GDM1 (cell line): ENCODE measurements at places on chromosomes 3 and 15.

- DNase-seq = no peak
Observed at GRCh38 chr3:143158014-143158988, 38.7 kb downstream of the CHST2 start.

DNA sequence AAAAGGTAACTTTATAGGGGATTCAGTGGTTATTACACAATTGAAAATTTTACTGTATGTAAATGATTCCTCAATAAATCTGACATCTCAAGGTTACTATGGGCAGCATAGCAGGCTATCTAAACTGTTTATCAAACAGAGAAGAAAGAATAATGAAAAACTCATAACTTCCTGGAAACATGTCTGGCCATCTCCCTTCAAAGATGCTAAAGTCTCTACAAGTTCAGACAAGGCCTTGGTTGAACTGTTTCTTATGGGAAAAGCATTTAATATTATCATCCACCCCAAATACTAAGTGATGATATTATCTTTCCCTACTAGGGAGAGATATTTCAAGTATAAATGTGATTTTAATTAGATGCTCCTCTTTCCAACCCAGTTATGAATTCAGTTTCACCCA is 114.9 kb downstream of the ARRDC4 start:
- DNase-seq = no peak

DNA sequence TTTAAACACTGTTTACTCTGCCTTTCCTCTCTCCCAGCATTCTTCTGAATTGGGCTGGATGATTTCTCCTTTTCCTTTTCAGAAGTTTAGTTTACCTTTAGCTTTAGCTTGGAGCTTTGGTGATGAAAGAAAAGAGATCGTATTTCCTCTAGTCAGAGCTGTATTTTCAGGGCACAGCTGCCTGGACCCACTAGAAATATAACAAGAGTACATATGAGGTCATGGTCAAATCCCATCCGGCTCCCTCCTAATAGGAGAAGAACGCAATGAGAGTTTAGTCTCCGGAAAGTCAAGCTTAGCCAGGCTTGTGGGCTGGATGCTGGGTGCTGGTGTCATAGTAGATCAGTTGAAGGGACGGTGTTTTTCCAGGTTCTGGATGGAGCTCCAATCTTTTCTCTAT is 177.1 kb upstream of the PFN2 start:
- DNase-seq = no peak

- no peak for DNase-seq
Observed at GRCh38 chr15:41286665-41287333, 45.6 kb downstream of the OIP5 start.

- DNase-seq = no peak
Observed at GRCh38 chr3:52671676-52672075, 14.0 kb downstream of the PBRM1 start.

DNA sequence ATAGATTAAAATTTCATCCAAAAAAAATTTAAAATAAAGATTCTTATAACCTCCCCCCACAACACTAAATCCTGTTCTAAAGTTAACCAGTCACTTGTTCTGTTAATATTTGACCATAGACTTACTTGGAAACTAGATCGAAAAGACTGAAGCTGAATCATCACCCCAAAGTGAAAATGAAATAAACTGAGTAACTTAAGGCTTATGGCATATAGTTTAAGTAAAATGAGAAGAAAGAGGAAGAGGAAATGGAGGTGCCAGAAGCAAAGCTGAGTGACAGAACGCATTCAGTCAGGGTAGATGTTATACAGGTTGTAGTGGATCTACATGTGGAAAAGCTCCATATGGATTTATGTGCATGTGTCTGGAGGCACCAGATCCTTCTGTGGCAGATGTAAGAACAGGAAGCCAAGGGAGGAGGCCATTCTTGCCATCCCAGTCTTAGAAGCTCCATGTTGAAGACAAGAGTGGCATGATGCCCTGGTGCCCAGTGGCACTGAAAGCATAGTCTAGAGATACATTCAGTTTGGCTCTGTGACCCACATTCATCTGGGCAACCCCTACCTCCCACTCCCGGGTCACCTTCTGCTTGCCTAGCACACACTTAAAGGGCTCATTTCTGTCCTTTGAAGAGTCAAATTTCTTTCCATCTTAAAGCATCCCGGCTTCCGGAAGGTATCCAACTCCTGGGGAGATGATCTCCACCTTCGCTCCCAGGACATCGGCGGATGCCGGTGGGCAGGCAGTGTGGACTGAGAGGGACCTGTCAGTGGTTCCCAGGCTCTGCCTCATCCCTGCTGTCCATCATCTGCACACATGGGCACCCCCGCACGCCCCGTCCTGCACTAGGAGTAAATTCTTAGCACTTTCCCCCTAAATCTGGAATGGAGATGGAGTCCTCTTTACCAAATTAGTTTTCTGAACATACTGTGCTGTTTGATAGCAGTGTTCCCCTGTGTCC is 90.8 kb downstream of the NEO1 start:
- DNase-seq = no peak

GRCh38 chr15:80151148-80151547 is 1.7 kb upstream of the FAH start:
- DNase-seq = no peak

GRCh38 chr15:89125088-89125826 is 37.0 kb downstream of the ABHD2 start:
- DNase-seq = no peak

GRCh38 chr15:67186226-67186649 is 68.2 kb downstream of the AAGAB start:
- peak; percentile 15 for DNase-seq

GRCh38 chr15:73936181-73936580 is 9.9 kb downstream of the LOXL1 start:
- no peak for DNase-seq

GRCh38 chr3:78426454-78426853 is 1341.3 kb downstream of the ROBO1 start:
- DNase-seq = no peak

DNA sequence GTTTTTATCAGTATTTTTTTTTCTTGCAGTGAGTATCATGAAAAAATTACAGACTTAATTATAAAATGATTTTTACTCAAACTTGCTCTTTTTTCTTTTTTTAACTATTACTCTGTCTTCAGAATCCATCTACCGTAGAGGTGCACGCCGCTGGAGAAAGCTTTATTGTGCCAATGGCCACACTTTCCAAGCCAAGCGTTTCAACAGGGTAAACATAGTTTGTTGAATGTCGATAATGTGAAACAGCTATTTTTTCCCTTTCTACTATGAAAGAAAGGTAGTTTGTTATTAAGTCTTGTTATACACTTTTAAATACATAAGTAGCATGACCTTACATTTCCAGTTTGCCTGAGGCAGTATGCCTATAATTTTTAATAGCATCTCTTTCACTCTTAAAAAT is 45.6 kb downstream of the PRKCI start:
- DNase-seq = no peak

DNA sequence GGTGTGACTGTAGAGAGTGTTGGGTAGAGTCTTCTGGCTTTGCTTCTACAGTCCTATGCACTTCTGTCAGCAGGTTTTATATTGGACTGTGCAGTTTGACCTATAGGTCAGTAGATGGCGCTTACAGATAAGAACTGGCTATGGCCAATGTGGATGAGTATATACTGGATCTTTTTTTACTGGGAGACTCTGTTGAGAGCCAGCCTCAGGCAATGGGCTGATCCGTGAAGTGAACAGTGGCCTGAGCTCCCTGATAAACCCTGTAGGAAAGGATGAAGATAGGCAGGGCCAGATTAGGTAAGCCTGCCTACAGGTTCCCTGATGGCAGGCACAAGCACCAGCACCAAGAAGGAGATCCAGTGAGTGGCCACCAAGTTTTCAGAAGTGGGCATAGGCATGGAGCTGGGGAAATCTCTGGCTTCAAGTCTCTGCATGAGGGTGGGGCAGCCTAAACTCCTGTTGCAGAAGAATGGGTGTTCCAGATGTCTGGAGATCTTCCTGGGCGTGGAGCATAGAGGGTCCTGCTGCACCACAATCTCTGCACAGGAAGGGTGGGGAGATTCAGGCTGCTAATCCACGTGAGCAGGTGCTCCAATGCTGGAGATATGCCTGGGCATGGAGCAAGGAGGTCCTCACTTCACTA is 326.0 kb upstream of the SGO1 start:
- DNase-seq = peak; percentile 20

DNA sequence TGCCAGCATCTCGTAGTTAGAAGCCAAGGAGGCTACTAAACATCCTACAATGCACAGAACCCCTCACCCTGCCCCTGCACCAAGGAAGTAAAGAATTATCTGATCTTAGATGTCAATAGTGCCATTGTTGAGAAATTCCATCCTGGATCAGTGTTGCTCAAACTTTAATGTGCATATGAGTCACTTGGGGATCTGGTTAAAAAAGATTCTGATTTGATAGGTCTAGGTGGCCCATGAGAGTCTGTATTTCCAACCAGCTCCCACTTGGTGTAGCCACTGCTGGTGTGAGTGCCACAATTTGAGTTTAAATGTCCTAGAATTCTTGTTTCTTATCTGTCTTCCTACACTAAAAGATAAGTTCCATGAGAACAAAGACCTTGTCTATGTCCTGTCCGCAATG is 43.7 kb downstream of the TMEM45A start:
- no peak for DNase-seq

GRCh38 chr3:111662907-111663306 is 67.8 kb upstream of the ZBED2 start:
- no peak for DNase-seq

- no peak for DNase-seq
Observed at GRCh38 chr15:67884514-67885174, 44.8 kb upstream of the RNU6-1 start.

- no peak for DNase-seq
Observed at GRCh38 chr3:13072600-13073325, 466 bp downstream of the IQSEC1 start.

DNA sequence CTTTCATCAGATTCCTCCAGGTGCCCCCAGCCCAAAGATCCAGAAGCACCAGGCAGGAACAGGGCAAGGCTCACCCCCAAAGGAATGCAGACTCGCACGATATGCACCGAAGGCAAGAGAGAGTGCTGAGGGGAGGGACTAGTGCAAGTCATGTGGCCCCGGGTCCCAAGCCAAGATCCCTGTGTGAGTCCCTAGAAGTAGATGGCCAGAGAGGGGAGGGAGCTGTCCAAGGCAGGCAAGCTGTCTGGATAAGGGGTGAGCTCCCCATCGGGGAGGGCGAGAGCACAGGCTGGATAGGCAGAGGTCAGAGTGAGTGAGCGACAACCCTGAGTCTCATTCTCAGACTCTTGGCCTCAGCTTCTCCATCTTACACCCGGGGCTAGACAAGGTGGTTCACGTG is 171.5 kb upstream of the LINGO1 start:
- no peak for DNase-seq

- no peak for DNase-seq
Observed at GRCh38 chr3:151289445-151289844, 11.1 kb upstream of the P2RY14 start.

- DNase-seq = no peak
Observed at GRCh38 chr3:147370349-147370748, 36.0 kb downstream of the ZIC4 start.

DNA sequence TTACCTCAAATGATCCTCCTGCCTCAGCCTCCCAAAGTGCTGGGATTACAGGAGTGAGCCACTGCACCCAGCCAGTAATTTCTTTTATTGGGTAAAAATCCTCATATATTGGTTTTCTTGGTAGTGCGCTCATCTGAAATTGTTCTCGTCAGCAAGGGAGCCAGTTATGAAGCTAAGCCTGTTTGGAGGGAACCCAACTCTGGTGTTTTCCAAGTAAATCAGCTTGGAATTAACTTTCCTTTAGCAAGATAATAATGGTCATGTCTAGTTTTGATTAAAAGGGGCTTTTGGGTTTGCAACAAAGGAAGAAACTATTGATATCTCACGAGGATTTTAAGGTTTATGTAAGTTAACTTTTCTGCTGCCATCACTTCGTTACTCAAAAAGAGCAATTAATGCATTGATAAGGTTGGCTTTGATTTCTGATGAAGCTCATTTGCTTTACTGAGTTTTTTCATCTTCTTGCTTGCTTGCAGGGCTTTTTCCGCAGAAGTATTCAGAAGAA is 72.7 kb downstream of the RARB start:
- DNase-seq = no peak

- peak; percentile 18 for DNase-seq
Observed at GRCh38 chr3:119294696-119295671, 801 bp downstream of the ARHGAP31 start.

GRCh38 chr15:40306371-40306770 is 1.4 kb downstream of the PLCB2 start:
- peak; percentile 10 for DNase-seq

DNA sequence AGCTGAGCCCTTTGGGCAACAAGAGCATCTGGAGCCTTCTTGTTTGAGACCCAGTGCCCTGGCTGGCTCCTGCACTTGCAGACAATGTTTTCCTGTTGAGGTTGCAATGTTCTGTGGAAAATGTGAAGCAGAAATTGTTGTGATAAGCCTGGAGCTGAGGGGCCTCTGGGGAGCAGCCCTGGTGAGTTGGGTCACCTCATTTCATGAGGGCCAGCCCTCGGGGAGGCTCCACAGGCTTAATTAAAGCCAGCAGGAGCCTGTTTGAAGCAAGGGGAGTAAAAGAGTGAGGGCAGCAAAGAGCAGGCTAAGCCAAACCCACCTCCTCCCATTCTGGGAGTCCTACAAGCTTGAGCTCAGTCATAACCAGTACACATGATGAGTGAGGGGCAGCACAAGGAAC is 154.3 kb downstream of the ALDH1A2 start:
- no peak for DNase-seq

DNA sequence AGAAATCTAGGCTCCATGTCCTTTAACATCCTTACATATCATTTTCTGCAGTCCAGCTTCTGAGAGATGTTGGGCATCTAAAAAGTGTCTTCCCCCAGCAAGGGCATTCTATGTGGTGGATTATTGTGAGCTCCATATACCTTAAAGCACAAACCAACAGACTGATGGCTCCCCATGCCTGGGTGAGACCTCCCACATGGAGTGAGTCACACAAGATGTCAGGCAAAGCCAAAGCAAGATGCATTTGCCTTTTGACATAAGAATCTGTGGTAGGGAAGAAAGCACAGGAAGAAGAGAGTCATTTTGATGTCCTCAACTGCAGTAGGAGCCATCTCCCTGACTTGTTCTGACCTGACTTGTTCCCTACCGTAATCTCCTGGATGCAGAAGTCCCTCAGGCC is 238.7 kb upstream of the EIF1B start:
- DNase-seq = no peak

GRCh38 chr15:65275104-65275727 is 11.5 kb downstream of the PARP16 start:
- no peak for DNase-seq

DNA sequence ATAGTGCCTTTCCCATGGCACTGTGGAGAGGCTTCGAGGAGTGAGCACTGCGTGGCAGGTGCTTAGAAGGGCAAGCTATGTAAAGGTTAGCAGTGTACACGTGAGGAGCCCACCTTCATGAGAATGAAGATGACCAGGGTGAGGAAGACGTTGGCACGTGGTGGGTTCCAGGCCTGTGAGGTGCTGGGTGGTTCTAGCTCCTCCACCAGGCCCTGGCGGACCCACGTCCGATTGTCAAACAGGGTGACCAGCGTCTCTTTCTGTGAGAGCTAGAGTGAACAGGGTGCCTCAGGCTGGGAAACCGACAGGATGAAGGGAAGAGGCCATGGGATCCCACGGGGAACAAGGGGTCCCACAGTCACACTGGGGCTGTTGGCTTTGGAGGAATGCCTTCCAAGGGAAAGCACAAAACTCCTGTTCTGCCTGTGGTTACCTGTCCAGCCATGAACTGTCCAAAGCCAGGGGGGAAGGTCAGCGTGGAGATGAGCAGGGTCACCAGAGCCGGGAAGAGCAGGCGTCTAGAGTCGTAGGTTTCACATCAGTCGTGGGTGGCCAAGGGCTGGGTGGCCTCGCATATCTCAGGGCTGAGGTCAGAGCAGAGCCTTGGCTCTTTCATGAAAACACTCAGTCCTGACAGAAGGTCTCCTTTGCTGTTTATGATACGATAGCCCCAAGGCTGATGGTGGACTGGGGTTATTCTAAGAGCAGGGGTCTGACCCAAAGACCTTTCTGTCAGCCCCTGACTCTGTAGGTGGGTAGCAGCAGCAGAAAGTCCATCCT is 6.0 kb downstream of the CLCN2 start:
- no peak for DNase-seq
